ENCODE measurements at places on chromosomes 13 and 19. TPM values are rescaled to one million over a fixed set of nuclear protein-coding genes. Genes with fewer than 3 reads are reported as not detected.

GRCh38 chr13:20609145-20609544 is 42.2 kb downstream of the IFT88 start:
- peak; percentile 87 for DNase-seq

CEACAM4 gene
- not detected for total RNA-seq

FLT1 gene
- total RNA-seq: 1.3 TPM

GRCh38 chr13:27076421-27076820 is 95.2 kb downstream of the USP12 start:
- DNase-seq: peak; percentile 45

DNA sequence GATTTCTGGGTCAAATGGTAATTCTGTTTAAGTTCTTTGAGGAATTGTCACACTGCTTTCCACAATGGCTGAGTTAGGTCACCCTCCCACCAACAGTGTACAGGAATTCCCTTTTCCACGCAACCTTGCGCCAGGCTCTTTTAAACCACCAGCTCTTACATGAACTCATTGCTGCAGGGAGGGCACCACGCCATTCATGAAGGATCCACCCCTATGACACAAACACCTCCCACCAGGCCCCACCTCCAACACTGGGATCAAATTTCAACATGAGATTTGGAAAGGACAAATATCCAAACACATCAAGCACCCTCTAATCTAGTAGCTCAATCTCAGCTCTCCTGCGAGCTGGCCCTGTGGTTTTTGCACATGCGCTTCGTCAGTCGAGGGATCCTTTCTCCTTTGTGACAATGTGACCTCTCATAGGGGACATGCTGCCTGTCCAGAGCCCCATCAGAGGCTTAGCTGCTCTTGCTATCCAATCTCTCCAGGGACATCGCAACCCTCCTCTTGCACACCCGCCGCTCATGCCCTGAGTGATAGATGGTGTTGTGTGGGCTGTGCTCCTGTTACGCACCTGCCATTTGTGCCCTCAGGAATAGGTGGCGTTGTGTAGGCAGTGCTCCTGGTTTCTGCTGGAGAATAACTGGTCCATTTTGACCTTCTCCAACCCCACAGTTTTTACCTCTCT is 328.0 kb downstream of the UQCRFS1 start:
- no peak for DNase-seq

- DNase-seq: no peak
Observed at GRCh38 chr19:33621811-33622504, at the start of gene CHST8. Gene CHST8 (plus strand): TSS chr19:33621953. CDS start chr19:33689262, 67,309 bp downstream.

LAIR2 gene
- not detected for total RNA-seq

CGB5 gene
- not detected for total RNA-seq

DNA sequence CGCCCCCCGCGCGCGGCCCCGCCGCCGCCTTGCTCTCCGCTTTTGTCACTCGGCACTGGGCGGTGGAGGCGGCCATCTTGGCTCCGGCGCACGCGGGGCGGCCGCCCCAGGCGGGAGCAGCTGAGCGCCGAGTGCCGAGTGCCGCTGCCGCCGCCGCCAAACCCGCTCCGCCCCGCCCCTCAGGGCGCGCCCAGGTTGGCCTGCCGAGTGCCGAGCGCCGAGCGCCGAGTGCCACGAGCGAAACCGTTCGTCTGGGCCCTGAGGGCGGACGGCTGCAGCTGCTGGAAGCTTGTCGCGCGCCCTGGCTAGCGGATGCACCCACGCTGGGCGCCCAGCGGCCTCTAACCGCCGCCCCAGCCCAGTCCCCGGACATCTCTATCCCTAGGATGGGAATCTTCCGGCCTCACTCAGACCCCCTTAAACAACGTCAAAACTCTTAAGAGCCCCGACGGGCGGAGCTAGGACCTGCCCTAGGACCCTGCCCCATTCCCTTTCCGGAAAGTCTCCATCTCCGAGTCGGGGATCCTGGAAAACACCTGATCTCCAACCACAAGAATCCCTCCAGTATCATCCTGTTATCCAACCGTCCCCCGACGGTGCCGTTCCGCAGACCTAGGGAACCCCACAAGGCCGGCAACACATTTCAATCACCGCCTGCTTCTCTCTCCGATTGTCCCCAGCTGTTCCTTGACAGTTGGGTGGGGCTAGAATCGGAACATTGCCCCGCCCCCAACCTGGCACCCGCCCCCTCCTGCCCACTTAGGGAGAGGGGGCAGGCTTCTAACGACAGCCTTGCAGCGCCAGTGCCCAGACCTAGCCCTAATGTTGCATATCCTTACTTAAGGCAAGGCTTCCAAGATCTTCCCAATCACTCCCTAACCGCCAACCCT is 14.1 kb upstream of the AKAP8L start:
- DNase-seq: peak; percentile 88

KLK4 gene
- not detected for total RNA-seq

DNA sequence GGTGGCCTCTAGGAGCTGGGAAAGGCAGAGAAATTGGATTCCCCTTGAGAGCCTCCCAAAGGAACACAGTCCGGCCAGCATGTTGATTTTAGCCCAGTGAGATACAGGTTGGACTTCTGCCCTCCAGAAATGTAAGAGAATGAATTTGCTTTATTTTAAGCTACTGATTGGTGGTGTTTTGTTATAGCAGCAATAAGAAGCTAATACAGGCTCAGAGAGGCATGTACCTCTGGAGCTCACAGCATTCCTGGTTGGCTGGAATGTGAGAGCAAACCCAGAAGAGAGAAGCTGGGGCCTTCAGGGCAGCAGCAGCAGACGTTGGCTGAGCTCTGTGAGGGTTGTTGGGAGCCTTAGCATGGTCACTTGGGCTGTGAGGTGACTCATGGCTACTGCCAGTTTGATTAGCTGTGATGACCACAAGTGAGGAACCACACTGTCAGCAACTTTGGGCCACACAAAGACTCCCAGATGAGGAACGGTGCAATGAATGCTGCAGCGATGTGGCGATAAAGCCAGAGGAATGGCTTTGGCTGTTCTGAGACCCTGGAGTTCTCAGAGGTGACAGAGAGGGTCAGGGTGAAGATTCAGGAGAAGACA is 80.1 kb downstream of the CYSLTR2 start:
- DNase-seq: peak; percentile 38

DNA sequence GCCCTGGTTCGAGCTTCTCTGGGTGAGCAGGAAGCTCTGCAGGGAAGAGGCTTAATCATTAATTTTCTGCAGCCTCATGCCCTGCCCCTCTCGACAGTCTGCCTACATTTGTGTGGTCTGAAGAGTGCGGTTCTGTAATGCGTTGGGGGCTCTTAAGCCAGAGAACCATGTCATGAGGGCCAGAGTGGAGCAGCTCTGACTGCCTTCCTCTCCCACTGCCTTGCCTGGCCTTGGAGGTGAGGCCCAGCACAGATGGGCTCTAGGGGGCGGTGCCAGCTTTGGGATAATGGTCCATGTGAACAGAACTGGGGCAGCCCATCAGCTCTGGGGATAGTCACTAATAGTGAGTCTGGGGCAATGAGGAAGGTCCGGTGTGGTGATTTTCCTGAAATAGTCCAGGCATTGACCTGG is 5.7 kb downstream of the FGF9 start:
- no peak for DNase-seq

GRCh38 chr13:60230593-60230992 is 66.9 kb upstream of the DIAPH3 start:
- DNase-seq: peak; percentile 9

DNA sequence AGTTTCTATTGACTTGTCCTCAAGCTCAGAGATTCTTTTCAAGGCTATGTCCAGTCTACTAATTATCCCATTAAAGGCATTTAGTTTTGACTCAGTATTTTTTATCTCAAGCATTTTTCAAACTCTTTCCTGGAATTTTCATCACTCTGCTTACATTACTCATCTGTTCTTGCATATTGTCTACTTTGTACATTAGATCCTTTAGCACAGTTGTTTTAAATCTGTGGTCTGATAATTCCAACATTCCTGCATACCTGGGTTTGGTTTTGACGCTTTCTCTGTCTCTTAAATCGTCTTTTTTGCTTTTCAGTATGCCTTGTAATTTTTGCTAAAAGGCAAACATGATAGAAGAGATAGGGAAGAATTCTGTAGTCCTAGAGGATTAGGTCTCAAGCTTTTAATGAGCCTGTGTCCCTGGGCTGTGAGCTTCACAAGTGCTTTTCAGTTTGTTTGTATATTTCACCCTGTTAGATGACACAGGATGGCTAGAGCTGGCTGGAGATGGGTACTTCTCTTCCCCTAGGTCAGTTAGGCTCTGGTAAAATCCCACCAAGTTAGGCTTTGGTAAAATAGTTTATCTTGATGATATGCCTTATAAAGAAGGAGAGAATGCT is 46.1 kb upstream of the GPC6 start:
- DNase-seq: peak; percentile 96

ZNF429 gene
- 5.6 TPM for total RNA-seq

DNA sequence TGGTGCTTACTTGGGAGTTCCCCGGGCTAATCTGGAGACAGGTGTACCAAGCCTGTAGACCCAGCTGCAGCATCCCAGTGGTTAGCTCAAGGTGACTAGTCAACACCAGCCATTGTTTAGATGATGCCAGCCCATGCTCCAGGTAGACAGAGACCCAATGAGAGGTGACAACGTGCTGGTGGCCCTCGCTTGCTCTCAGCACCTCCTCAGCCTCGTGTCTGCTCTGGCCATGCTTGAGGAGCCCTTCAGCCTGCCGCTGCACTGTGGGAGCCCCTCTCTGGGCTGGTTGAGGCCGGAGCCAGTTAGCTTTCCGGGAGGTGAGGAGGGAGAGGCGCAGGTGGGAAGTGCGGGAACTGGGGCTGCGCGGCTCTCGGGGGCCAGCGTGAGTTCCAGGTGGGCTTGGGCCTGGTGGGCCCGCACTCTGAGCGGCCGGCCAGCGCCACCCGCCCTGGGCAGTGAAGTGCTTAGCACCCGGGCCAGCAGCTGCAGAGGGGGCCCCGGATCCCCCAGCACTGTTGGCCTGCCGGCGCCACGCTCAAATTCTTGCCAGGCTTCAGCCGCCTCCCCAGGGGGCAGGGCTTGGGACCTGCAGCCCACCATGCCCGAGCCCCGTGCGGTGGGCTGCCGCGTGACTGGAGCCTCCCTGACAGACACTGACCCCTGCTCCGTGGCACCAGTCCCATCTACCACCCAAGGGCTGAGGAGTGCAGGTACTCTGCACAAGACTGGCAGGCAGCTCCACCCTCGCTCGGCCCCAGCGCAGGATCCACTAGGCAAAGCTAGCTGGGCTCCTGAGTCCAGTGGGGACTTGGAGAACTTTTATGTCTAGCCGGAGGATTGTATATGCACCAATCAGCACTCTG is 85.9 kb upstream of the VSTM2B start:
- DNase-seq: no peak

NTN5 gene
- under 0.01 TPM for total RNA-seq

DNA sequence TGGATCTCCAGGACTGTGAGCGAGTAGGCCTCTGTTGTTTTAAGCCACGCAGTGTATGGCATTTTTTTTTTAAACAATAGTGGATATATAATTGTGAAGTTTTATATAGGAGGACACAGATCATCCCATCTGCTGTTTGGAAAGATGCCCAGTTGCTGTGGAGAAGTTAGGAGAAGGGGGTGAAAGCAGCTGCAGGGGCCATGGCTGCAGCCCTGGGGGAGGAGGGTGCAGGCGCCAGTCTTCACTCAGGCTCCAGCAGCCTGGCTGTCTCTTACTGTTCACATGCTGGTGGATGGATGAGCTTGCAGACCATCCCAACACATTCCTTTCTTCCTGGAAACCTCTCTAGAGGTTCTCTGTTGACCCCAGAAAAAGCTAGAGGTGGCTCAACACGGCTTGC is 242.3 kb downstream of the TEX29 start:
- DNase-seq: no peak

- DNase-seq: peak; percentile 65
Observed at GRCh38 chr19:19040417-19040816, 7.0 kb downstream of the ARMC6 start.
